ENCODE measurements at places on chromosomes 6 and 20.

DNA sequence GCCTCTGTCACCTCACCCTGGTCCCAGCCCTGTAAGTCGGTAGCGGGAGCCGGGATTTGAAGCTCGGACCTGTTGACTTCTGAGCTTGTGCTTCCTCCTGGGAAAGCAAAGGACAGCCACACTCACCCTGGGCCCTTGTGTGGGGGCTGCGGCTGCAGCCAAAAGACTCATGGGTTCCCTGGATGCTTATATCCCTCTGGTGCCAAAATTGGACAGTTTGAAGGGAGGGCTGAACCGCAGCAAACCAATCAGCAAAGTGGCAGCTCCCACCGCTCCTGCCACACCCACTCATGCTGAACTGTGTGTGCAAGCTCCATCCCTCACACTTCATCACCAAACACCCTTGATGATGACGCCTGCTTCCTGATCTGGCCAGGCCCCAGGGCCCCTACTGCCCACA is 3.9 kb upstream of the CCN5 start:
- no peak for DNase-seq

DNA sequence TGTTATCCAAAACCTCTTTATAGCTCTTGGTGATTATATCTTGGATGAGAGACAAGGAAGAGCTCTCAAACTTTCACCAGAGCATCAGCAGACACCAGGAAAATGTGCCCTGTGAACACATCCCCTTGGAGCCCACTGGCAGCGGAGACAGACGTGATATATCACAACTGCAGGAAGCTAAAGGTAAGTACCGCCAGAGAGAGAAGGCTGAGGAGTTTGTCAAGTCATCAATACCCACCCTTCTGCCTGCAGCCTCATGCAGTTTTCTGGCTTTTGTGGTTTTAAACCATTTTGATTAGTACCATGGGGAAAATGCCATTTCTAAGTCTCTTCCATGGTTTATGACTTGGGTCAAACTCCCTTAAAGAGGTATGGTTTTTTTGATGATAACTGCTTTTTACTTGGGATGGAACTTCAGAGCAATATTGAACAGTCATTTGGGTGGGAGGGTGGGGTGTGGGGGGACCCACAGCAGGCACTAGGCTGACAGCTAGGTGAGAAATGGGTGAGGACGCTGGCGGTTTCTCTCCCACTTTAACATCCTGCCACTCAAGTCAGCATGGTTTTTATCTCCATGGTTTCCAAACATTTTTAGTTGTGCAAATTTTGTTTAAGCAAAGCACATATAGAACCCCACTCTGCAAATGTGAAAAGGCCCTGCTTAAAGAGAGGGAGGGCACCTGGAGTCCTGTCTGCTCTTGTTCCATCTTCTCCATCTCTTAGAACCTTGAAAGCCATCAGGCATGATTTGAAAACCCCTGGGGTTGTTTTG is 108.4 kb downstream of the SCML4 start:
- DNase-seq = no peak

- DNase-seq = peak; percentile 28
These were observed 43.3 kb upstream of the MRPS10 start for GRCh38 chr6:42260972-42261371.

DNA sequence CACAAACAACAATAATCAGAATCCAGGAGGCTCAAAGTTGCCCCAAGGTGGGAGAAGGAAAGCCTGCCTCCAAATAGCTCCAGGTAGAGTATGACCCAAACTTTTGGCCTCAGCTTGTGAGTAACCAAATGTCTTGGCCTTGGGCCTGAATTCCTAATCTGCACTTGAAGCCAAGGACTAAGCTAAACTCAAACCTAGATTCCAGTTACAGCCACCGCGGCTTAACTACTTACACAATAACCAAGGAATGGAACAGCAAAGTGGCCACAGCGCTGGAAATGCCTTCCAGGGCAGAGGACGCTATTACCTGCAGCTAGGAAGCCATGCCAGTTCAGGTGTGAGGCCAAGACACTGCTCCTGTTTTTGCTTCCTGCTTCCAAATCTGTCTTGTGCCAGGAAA is 4.6 kb downstream of the NINL start:
- DNase-seq = no peak

- no peak for DNase-seq
These were observed 27.9 kb downstream of the LOC128125822 start for GRCh38 chr6:63600136-63600535.

GRCh38 chr6:10030942-10031537 is 383.8 kb downstream of the TFAP2A start:
- no peak for DNase-seq

DNA sequence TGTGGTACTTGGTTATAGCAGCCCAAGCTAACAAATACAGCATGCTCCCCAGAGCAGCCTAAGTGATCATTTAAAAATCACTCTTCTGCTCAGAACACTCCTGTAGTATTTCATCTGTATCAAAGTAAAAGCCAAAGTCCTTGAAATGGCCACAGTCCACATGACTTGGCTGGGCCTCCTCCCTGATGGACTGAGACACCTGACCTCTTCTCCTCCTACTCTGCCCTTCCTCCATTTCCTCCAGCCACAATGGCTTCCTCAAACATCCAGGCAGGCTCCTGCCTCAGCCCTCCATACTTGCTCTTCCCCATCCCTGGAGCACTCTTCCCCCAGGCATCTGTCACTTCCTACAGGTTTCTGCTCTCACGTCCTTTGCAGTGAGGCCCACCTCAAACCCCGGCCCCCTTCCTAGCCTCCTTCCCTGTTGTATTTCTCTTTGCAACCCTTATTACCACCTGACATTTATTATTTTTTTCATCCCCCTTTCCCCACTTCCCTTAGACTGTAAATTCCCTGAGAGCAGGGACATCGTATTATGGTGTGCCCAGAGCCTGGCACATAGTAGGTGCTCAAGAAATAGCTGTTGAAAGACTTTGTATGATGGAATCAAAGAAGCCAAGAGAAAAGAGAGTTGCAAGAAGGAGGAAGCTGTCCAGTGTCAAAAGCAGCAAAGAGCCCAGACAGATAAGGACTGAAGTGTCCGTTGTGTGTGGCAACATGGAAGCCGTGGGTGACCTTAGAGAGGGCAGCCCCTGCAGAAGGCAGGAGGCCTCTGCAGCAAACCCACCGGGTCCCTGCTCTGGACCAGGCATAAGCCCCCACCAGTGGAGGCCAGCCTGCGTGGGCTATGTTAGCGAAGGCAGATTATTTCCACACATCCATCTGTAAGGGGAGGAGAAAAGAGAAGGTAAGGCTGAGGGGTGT is 87.5 kb downstream of the TRERF1 start:
- DNase-seq = no peak

DNA sequence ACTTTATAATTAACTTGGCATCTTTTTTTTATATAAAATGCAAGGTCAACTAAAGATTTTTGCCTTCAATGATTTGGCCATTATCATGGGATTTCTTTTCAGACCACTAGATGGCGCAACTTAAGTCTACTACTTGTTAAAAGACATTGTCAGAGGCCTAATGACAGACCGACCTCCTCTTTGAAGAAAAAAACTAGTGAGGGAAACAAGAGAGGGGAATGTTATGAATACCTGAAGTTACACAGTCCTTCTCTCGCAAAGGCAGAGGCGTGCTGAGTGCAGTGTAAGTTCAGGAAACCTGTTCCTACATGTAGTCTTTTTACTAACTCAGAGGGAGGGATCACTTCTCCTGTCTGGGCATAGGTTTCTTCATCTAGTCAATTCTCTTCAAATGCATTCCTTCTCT is 9.3 kb downstream of the TRAPPC3L start:
- DNase-seq = no peak

DNA sequence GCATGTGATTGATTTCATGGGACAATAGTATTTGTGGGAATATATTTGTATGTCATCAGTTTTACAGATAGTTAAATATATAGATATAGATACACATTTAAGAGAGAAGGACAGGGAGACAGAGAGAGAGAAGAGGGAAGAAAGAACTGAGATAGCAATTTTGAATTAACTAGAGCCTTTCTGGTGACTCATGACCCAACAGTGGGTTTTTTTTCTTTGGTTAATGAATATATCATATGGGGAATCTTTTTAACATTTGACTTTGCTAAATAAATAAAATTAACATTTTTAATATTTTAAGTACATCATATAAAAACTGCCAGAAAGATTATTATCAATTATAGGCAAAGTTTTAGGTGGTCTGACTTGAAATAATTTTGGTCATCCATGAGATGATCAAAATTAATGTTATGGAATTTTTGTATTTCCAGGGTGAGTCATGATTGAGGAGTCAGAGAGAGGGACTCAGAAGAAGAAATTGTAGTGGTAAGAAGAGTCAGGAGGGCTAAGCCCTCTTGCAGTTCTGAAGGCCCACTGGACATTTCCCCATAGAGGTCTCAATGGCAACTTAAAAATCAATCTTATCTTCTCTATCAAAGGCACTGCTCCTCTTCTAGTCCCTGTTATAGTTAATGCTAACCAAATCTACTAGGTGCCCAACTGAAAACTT is 508.1 kb upstream of the MAP3K7 start:
- no peak for DNase-seq

GRCh38 chr20:48794816-48795457 is 32.9 kb downstream of the PREX1 start:
- no peak for DNase-seq

DNA sequence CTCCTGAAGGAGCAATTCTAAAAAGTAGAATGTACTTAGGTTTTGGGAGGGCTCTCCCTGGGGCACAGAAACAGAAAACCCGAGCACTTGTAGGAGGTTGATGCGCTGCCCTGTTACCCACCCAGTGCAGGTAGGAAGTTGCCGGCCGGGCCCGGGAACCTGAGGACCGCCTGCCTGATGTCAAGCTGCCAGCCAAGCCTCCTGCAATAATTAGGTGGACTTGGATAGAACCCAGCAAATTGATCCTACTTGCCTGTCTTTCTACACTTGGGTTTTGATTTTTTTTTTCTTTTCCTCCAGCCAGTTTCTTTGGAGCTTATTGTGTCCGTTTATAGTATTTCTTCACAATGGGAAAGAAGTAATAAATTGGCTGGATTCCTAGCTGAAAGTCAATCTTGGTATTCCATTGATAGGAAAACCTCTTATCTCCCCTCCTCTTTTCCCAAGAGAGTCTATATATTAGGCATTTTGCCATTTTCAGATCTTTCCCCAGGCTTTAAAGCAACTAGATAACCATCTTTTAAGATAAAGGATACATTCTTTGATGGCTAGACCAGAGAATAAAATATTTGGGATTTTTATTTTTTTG is 78.3 kb upstream of the FYN start:
- DNase-seq = no peak

DNA sequence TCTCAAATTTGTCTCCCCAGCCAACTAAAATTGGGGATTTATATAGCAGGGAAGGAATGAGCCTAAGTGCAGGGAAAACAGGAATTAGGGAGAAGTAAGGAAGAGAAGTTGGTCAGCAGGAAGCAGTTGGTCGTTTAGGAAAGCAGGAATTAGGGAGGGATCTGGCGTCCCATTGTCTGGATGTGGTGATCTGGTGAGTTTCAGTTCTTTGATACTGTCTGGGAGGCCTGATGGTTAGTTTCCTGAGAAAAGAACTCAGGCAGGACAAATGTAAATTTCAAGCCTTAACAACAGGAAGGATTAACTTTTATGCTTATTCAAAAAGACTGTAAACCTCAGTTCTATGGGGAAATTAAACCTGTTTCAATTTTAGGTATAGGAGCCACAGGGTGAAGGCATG is 116.2 kb upstream of the PRL start:
- DNase-seq = no peak

DNA sequence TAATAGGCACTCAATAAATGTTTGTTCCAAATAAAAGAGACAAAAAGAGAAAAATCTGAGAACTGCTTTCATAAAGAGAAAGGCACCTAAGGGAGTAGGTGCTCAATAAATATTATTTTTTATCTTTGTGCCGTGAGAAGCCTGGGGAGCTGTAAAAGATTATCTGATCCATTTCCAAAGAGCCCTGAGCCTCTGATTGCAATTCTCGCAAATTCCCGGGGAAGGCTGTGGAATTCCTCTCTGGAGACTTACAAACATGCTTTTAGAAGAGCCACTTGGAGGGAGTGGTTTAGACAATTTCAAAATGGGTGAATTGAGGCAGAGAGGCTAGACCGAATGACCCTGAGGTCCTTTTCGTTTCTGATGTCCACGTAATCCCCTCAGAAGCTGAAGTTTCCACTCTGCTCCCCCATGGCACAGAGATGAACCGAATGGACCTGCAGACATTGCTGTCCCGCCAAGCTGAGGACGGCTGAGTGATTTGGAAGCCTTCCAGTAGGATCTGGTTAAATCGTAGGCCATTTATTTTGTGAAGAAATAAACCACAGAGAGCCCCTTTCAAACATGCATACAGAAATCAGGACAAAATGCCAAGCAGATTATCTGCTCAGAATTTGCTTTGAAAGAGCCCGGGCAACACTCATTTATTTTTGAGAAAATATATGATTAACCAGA is 77.8 kb downstream of the PKHD1 start:
- DNase-seq = no peak

GRCh38 chr20:38238829-38239228 is 21.7 kb downstream of the KIAA1755 start:
- no peak for DNase-seq

GRCh38 chr6:7389162-7389450 is 436 bp downstream of the CAGE1 start:
- no peak for DNase-seq

DNA sequence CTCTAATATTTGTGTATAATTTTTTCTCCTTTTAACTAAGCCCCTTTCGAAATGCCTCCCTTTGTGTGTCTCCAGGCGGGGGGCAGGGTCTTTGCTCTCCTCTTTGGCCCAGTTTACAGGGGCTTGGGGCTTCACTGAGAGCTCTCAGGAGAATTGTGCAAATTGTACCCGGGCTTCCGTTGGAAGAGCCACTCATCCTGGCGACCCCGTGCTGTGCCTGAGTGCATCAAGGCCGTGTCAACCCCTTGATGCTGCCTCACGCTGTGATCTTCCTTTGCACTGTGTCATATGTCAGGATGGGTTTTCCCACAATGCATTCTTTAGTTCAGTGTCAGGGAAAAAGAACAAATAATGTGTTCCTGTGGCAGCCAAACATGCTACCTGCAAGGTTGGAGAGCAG is 118.0 kb upstream of the POU3F2 start:
- no peak for DNase-seq

GRCh38 chr6:4503700-4504099 is 272.5 kb upstream of the CDYL start:
- DNase-seq = no peak

DNA sequence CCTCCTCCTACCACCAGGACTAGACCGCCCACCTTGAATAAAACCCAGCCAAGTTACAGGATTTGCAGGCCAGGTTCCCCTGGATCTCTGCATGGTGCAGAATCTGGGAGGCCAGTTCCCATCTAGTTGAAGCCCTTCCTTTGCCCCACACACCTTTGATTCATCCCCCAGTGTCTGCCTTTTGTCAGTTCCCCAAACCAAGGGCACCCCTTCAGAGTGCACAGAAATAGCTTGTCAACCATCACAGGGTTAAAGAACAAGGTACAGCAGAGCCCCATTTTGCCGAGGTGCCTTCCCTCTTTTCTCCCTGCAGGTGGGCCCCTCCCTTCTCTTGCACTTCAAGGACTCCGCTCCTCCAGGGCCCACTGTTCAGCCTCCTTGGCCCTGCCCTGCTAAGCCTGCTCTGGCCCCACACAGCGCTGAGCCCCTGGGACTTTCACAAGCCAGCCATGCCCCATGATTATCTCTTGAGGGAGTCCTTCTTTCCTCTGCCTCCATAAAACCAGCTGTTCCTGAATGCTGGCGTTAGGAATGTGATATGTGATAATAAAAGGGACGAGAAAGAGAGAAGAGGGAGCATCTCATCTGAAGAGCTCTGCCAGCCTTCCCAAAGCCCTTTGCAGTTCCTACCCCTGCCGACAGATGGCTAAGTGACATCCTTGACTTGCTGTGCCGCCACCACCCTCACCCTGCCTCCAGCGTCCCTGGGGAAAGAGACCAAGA is 280.3 kb downstream of the CDC5L start:
- DNase-seq = peak; percentile 41

Measured in transverse colon (tissue), 4 donors.